Activated naive CD8-positive, alpha-beta T cell treated with anti-CD3 and anti-CD28 coated beads for 36 hours (primary cell): ENCODE measurements at places on chromosomes 16 and 17. TPM values are rescaled to one million over a fixed set of nuclear protein-coding genes. Genes with fewer than 3 reads are reported as not detected.

DNA sequence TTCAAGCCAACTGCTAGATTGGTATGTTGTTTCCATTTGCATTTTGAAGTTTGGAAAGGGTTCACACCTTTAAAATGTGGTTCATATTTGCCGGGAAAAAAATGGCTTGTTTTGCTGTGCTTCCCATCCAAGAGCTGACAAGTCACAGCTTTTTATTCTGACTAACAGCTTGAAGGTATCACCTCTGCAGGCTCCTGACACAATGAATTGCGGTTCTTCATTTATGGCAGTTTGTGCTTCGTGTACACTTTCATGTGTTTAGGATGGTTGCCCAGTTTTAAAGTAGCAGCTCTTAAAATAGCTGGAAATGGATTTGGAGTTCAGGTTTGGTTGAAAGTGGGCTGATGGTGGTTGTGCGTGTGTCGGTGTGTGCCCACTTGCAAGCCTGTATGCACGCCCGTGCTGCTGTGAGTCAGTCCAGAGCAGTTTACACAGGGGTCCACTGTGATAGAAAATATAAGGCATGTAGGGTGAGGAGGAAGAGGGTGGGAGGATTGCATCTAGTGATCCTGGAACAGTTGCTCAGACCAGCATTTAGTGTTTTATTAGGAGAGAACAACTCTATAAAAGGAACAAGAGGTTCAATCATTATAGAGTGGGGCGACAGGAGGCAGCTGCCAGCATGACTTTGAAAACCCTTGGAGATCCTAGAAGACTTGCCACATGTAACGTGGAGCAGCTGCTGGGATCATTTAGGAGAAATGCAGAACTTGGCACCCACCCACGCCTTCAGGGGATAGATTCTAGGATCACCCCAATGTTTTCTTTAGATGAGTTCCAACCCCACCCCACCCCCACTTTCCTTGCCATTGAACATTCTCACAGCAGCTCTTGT, 108.0 kb upstream of the TBX2 start:
- DNase-seq = no peak
- H3K27ac ChIP-seq = no peak overlapping the region
- H3K27me3 ChIP-seq = no peaks in the 10 kb centered on the region
- H3K4me1 ChIP-seq = no peaks in the 10 kb centered on the region

DRC3 gene
- 0.52 TPM for total RNA-seq

DNA sequence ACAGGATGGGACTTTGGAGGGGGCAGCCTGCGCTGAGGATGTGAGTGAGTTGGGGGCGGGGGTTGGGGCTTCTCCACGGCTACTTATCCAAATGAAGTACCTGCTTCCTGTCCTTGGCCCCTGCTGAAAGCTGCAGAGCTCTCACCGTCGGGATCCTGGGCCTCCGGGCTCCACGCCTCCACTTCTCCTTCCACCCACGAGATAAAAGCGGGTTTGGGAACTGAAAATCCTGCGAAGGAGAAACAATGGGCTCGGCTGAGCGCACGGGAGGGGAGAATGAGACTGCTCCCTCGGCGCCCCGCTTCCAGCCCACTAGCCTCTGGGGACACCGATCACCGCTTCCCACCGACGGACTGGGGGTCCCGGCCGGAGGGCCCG, 486 bp downstream of the ZNF785 start:
- peak overlapping the region; percentile 90 for H3K4me3 ChIP-seq
- H3K27ac ChIP-seq = peak overlapping the region; percentile 94
- H3K27me3 ChIP-seq = no peaks in the 10 kb centered on the region
- H3K4me1 ChIP-seq = peaks cover 21% of the 10 kb centered on the region
- H3K36me3 ChIP-seq = peaks cover 35% of the 10 kb centered on the region

DDX52 gene
- total RNA-seq = 41.0 TPM
